NCI-H2081 (cell line): ENCODE measurements at places on chromosomes 6 and 20.

- no peak for DNase-seq
These were observed 111.7 kb downstream of the PREX1 start for GRCh38 chr20:48716086-48716485.

- DNase-seq = no peak
These were observed 46.7 kb downstream of the RALY start for GRCh38 chr20:34040300-34040995.

GRCh38 chr6:88708197-88708744, 255.1 kb downstream of the RNGTT start:
- DNase-seq = no peak

DNA sequence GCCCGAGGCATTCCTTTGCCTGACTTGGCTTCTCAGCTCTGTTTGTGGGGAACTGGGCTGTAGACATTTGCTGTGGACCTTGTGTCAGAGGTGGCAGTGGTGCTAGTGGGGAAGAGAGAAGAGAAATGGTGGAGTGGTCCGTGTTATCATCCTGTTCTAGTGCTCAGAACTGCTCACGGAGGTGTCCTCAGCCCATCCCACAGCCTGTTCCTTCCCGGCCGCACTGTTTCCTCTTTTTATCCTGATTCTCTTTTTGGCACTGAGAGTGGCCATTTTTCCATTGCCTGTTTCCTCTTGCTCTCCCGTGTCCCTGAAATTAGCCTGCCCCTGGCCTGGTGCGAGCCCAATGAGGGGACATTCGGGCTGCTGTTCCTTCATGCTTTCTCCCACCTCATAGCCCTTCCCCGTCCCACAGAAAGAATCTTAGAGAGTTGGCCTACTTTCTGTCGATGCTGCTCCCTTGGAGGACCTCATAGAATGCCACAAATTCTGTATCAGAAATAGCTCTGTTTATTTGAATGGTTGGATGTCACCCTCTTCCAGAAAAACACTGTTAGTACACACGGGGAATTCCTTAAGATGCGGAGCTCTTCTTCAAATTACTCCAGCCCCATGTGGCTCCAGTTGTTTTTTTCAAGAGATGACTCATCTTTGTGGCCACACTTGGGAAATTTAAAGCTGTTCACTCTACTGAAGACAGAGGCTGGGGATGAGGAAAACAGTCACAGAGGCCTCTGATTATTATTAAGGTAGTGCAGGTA, 26.1 kb downstream of the FARS2 start:
- DNase-seq = no peak

DNA sequence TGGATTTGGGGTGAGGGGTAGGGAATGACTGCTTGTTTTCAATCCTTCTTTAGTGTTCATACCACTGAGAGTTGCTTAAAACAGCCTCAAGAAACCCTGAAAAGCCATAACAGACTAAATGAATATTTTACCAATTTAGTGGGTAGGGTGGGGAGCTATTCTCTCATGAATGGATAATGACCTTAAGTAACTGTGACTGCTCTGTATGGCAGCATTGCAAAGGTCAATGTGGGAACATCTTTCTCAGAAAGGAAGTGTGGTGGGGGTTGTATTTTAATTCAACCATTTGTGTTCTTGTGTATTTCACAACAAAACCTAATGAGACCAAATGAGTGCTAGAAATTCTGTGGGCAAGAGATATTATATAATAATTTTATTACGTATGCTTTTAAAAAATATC, 55.7 kb downstream of the PHACTR2 start:
- DNase-seq = no peak

DNA sequence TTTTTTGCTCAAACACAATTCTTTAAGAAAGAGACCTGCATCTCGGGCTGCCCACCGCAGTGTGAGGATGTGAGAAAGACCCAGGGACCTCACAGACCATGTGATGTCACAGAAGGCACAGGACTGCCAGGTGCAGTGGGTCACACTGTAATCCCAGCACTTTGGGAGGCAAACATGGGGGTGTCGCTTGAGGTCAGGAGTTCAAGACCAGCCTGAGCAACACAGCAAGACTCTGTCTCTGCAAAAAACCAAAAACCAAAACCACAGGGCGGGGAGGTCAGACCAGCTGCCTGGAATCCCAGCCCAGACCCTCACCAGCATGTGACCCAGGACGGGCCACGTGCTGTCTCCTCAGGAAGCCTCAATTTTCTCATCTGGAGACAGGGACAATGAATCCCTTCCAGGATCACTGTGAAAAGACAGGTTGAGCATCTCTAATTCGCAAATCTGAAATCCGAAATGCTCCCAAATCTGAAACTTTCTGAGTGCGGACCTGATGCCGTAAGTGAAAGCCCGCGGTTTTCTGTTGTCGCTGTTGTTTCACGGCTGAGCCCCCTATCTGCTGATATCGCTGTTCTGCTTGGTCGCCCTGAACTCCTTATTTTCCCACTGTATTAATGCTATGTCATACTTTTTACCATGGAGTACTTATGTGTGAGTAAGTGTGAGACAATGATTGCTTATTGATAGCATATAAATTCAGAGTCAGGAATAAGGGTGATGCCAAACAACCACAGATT, 159.5 kb upstream of the PTPN1 start:
- no peak for DNase-seq

GRCh38 chr20:23391707-23392310, 29.5 kb downstream of the NAPB start:
- DNase-seq = no peak

GRCh38 chr20:39654171-39654570, 692.0 kb downstream of the DHX35 start:
- no peak for DNase-seq

GRCh38 chr20:44711237-44711636, 3.9 kb upstream of the CCN5 start:
- no peak for DNase-seq

- DNase-seq = no peak
These were observed 137.5 kb upstream of the SHLD1 start for GRCh38 chr20:5612581-5613301.

DNA sequence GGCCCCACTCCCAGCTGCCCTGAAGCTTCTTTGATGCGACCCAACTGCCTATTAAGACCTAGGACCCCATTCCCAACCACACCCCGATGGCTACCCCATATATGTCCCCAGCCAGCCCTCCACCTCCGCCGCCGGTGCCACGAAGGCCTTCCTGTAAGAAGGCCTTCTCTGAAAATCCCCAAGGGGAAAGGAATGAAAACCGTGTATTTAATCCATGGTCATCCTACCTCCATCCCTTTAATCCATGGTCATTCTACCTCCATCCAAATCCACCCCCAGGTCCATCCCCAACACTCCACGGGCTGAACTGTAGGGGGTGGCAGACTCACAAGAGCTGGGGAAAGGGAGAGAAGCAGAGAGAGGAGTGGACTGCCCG, 545 bp upstream of the VSX1 start:
- no peak for DNase-seq

DNA sequence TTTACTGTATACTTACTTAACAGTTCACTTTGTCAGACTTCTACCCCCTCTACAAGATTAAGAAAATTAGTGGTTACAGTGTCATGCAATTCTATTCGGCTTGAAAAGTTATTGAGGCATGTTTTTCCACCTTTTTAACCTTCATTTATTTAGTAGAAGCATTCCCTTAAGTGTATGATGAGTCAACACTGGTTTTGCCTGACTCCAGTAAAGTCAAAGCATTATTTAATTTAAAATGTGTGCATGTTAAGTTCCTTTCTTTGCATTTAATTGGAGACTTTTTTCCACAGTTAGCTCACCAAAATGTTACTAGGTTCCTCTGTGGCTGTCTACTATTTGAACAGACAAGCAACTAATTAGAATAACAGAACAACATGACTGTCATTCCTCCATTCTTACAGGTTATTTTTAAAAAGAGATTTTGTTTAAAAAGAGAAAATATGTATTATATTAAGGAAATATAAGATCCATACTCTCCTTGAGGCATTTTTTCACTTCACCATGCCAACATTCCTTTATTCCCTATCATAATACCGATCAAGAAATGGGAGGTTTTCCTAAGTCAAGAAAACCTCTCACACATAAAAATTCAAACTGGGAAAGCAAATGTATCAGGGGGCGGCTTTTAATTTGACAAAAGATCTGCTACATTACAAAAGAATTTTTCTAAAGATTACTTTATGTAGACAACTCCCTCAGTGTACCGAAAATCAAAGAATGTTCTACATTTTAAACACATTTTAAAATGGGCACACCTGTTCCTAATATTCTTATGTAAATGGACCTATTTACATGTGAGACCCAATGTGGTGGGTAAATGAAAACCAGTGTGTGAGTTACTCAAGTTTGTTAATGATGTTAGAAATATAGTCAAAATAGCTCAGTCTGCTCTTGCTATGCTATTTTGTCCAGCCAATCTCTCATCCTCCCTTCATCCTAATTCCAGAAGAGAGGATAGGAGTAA, 361.2 kb downstream of the UTRN start:
- DNase-seq = no peak

DNA sequence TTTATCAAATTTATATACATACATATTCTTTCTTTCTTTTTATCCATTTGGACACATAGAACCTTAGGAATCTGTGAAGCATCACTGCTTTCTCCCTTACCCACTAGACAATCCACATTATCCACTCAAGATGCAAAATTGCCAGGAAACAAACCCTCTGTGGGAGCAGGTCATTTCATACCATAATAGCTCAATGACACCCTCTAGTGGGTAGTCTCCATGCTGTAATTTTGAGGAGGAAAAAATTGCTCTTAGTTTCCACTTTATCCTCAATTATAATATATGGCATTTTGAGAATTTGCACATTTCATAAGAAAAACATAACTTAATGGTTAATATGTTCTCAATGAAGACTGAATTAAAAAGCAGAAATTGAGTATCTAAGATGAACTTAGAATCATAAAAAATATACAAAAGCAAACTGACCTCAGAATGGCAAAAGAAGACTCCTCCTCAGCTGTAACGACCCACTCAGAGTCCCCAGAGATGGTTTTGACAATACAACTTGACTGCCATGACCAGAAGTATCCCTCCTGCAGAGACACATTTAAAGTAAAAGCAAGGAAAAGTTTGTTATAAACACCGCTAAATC, 164.1 kb downstream of the FRK start:
- DNase-seq = peak; percentile 23

DNA sequence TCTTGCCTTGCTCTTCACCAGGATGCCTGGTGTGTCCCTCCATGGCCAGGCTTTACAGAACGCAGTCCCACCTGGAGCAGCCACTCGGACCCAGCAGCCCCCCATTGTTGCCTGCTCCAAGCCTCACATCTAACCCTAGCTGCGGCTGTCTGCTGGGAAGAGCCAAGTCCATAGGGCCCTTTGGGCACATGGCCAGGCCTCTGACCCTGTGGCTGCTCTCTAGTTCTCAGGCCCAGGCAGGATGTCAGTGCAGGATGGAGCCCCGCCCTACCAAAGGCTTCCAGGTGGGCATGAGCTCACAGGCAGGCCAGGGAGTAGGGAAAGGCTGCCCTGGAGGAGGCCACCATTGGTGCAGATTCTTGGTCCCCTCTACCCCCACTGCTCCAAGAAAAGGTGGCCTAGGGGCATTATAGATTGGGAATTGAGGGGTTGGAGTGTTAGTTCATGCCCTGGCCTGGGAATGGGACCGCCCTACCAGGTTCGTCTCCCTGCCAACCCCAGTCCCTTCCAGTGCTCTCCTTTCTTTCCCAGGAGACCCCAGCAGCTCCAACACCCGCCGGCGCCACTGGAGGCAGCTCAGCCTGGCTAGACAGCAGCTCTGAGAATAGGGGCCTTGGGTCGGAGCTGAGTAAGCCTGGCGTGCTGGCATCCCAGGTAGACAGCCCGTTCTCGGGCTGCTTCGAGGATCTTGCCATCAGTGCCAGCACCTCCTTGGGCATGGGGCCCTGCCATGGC, 18.7 kb downstream of the MAVS start:
- DNase-seq = no peak

DNA sequence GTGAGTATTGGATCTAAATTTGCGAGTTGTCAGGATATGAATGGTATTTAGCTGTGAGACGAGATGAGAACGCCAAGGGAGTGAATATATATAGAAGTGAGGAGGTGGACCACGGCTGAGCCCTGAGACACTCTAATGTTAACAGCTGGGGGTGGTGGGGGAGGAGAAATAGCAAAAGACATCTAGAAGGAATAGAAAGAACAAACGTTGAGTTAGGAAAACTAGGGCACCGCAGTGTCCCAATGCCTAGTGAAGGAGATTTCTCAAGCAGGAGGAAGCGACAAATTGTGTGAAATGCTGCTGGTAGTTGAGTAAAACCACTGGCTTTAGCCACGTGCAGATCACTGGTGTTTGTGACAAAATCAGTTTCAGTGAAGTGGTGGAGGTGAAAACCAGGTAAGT, 56.9 kb downstream of the CD164 start:
- DNase-seq = no peak

DNA sequence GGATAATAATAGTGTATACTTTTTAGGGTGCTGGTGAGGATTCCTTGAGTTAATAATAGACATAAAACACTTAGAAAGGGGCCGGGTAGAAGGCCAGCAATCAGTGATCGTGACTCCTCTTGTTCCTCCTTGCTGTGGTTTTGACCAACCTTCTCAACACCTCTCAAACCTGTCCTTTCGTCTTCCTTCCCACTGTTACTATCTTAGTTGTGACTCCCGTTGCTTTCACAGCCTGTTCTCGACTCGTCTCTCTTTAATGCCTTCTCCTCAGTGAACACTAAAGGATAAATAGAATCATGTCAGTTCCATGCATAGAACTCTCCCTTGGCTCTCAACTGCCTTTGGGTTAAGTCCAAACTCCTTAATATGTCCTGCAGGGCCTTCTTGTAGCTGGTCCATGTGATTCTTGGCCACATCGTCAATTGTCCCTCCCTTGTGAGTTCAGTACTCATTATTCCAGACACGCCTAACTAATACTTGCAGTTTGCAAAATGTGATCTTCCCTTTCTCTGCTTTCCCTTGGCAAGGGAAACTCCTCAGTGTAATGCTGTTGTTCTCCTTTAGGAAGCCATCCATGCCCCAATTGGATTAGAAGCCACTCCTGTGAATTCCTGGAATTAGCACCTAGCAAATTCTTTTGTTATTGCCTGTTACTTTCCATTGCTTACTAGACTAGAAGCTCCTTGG, 164.9 kb downstream of the UTRN start:
- no peak for DNase-seq

DNA sequence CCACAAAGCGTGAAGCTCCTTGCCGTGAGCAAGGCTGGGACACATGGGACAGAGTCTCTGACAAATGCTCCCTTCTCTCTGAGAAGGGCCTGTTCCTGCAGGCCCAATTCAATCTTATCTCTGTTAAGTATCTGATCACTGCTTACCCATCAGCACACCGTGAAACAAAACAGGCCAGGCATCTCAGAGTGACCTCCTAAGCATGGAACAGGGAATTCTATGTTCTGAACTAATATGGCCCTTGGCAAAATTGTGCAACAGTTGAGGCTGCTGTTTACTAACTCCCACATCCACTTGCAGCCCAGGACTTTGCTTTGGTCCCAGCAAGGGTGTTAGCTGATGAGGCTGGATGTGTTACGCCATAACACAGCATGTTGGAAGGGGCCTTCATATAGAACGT, 79.2 kb downstream of the GCLC start:
- DNase-seq = no peak

- no peak for DNase-seq
These were observed 19.6 kb downstream of the FARS2 start for GRCh38 chr6:5280920-5281319.

GRCh38 chr20:58514321-58515232, 622 bp downstream of the APCDD1L start:
- DNase-seq = no peak

- DNase-seq = no peak
These were observed 293.8 kb downstream of the TAF4 start for GRCh38 chr20:61771805-61772350.

- DNase-seq = peak; percentile 81
These were observed 1.4 kb upstream of the INSM1 start for GRCh38 chr20:20366551-20366875.

GRCh38 chr6:35170891-35171290, 29.8 kb upstream of the TCP11 start:
- DNase-seq = no peak

GRCh38 chr6:30841644-30842504, 42.4 kb upstream of the DDR1 start:
- no peak for DNase-seq
